Fibroblast of pulmonary artery (primary cell): ENCODE measurements at places on chromosomes 3 and 15.

- peak; percentile 34 for DNase-seq
Measured at GRCh38 chr3:16817197-16817596, 67.6 kb upstream of the PLCL2 start.

- peak; percentile 80 for DNase-seq
Measured at GRCh38 chr15:49902685-49903501, 216.1 kb downstream of the ATP8B4 start.

DNA sequence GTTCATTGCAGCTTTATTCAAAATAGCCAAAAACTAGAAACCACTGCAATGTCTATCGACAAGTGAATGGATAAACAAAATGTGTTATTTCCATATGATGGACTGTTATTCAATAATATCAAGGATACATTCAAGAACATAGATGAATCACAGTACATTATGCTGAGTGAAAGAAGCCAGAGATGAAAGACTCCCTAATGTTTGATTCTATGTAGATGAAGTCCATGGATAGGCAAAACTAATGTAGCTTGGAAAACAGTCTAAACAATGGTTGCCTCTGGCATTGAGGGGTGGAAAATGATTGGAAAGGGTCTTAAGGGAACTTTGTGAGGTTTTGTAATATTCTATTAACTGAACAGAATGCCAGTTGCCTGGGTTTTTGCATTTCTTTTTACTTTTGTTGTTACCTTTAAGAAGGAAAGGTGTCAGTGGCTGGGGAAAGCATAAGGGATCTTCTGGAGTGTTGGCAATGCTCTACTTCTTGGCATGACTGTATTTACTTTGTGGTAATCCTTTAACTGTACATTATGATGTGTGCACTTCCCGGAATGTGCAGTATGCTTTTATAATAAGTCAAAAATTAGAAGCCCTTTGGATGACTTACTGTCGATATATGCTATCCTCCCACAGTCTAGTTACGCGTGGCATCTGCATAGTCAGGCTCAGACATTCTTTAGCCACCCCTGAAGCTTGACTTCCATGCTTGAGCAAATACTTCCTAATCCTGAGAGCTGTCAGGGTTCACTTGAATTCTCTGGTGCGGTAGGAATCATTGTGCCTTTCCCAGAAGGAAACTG, 20.5 kb upstream of the ATP10A start:
- peak; percentile 80 for DNase-seq

DNA sequence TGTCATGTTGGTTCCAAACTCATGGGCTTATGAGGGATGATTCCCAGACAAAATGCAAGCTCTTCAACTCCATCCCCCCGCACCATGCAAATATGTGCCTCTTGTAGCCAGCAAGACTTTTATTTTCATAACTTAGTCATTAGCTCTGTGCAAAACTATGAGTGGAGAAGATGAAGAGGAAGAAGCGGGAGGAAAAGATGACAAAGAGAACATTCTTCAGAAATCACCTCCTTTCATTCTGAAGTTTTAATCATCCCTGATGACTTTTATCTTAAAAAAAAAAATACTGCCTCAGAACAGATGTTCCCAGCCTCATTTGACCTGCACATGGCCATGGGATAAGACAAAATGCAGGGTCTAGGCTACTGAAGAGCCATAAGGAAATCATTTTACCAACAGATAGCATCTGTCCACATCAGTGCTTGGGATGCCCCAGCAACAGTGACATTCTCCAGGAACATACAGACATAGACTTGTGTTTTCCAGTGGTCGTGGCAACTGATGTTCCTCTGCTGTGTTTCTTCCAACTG, 145.5 kb downstream of the WNT5A start:
- DNase-seq, result no peak
